Stimulated activated CD4-positive, alpha-beta T cell treated with anti-CD3 and anti-CD28 coated beads, Interleukin-15, amount 100 ng/mL, for 48 hours (primary cell): ENCODE measurements at places on chromosomes 6 and 20.

GRCh38 chr6:27263886-27264285, 16.4 kb downstream of the PRSS16 start:
- no peak for DNase-seq

DNA sequence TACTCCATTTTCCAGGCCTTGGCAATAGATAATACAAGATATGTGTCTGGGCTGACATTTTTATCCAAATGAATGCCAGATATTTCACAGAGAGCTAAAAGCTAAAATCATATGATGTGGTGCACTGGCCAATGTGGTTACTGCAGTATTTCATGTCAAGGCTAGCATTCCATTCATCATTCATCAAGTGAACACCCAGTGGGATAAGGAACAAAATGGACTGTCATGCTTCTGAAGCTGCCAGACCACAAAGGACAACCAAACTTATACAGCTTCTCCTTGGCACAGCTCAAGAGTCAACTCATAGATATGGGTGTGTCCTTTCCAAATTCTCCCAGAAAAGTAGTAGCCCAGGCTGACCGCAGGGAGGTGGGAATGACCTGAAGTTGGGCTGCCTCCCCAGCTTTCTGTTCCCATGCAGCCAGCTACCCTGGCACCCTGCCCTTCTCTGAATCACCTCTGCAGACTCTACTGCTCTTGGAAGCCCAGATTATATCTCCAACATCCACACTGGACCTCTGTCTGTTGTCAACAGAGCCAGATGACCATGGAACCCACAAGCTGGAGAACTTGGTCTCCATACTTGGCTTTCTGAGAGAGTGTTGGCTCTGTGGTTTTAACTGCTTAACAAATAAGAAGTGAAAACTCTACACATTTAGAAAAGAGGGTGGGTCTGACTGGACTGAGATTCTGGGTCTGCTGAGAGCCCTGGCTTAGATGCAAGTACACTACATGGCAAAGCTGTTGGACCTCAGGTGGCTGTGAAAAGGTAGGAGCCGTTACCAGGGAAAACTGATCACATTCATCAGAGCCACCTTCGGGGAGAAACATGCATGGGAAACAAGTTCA, 122.8 kb downstream of the ALDH8A1 start:
- DNase-seq, result no peak

GRCh38 chr6:4916954-4917561, 86.8 kb downstream of the RPP40 start:
- no peak for DNase-seq

GRCh38 chr6:16375843-16376242, 137.5 kb downstream of the GMPR start:
- no peak for DNase-seq

GRCh38 chr6:136659991-136660499, 109.8 kb upstream of the MAP7 start:
- DNase-seq, result no peak

GRCh38 chr6:13565921-13566320, 8.5 kb upstream of the SIRT5 start:
- no peak for DNase-seq

DNA sequence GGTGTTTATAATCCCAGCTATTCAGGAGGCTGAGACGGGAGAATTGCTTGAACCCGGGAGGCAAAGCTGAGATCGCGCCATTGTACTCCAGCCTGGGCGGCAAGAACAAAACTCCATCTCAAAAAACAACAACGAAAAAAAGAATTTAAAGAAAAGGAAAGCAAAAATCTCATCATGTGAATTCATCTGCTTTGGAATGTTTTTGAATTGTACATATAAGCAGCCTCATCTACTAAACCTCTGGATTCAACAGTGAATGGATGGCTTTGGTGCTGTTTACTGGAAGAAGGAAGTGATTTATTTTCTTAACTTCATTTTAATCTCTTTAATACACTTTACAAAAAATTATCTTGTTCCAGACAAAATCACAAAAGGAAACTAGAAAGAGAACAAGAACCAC, 51.8 kb upstream of the PNRC1 start:
- no peak for DNase-seq

- DNase-seq, result no peak
Measured at GRCh38 chr20:62576815-62577489, 65.4 kb upstream of the SLCO4A1 start.
